ENCODE measurements at places on chromosomes 6 and 20.
A peak's percentile ranks its signal among the peaks of the same experiment; 100 is the strongest.

DNA sequence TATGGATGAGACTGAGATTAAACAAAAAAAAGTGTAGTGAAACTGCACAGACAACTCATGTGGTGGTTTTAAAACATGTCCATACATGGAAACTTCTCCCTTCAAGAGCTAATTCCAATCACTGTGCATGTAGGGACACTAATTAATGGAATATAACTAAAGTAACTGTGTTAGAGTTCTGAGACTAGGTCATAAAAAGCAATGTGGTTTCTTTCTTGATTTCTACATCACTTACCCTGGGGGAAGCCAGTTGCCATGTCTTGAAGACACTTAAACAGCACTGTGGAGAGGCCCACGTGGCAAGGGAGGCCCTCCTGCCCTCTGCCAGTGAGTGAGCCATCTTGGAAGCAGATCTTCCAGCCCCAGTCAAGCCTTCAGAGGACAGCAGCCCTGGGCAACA lies 118.2 kb upstream of the DST start:
- DNase-seq: no peak

DNA sequence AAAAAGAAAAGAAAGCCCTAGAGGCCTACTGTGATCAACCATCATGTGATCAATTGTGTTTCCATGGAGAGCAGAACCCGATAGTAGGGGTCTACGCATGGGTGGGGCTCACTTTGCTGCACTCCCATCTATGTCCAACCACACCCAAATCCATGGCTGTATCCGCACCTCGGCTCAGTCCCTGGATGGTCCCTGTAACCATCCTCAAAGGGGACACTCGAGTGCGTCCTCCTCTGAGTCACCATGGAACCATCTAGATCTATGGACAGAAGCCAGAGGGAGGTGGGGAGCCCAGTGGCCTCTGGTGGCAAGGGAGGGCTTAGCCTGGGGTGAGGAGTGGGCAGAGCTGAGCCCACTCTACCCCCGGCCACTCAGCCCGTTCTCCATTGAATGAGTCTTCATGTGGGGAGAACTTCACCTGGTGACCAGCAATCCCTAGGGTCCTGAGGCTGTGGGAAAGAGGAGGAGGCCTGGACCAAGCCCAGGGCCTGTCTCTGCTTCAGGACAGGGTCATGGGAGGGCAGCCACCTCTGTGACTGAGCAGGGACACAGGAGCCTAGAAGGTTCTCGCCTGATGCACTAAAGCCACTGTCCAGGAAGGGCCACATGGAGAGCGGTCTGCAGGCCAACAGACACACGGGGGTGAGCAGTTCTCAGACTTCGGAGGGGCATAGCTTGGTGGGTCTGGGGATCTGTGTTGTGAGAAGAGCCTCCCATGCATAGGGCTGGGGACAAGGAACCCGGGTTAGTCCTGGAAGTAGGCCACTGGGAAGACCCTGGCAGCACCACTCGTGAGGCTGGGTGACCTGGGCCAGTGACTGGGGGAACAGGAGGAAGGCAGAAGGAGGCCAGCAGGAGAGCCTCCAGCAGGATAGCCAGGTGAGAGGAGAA lies 19.3 kb downstream of the RAET1L start:
- no peak for DNase-seq

DNA sequence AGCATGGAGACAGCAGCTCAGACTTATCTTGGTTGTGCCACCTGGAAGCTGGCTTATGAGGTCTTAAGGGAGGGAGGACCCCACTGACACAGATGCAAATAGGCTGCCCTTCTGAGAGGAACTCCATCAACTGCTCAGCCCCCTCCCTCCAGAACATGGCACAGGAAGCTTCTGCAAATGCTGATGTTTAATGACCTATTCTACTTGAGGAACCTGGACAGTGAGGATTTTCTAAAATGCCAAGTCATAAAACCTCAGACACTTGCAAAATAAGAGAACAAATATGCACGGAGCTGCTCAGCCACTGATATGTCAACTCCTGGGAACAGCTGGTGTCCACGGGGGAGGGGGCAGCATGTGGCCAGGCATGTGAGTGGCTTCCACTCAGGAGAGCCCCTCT lies 3.5 kb downstream of the CST9 start:
- no peak for DNase-seq

- peak; percentile 77 for DNase-seq
Observed at GRCh38 chr20:4151991-4152695, 136.8 kb upstream of the RNF24 start.

- DNase-seq: no peak
Observed at GRCh38 chr6:39902786-39903465, 31.3 kb downstream of the MOCS1 start.

GRCh38 chr6:67885081-67886033 lies 749.7 kb upstream of the ADGRB3 start:
- DNase-seq: no peak

GRCh38 chr6:25953733-25954132 lies 8.9 kb upstream of the TRIM38 start:
- DNase-seq: no peak

DNA sequence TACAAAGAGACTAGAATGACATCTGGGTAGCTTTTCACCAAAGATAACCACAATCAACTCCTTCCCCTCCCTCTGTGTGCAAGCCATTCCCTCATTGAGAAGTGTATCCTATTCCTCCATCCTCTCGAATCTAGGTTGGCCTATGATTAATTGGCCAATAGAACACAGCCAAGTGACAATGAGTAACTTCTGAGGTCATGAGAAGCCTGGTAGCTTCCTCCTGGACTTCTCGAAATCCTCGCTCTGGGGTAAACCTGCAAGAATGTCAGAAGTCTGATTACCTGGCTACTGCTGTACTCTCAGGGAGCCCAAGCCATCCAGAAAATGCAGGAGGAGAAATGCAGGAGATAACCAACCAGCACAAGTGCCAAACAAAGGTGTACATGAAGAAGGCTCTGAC lies 13.1 kb downstream of the ARHGAP18 start:
- no peak for DNase-seq

DNA sequence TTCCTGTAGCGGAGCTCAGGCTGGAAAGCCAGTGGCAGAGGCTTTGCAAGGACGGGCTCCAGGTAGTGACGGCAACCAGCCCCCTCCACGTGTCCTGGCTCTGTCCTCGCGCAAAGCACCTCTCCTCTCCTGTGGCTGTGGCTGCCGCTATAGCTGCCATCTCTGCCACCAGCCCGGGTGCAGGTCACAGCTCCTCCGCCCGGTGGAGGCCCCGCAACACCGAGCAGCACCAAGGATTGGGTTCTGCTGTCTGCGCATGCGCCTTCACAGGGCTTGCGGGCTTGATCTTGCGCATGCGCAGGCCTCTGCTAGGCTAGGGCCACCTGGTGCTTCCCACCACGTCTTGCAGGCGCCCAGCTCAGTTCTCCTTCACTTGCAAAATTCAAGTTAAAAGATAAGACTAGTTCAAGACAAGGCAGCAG lies 625.4 kb downstream of the QKI start:
- no peak for DNase-seq

DNA sequence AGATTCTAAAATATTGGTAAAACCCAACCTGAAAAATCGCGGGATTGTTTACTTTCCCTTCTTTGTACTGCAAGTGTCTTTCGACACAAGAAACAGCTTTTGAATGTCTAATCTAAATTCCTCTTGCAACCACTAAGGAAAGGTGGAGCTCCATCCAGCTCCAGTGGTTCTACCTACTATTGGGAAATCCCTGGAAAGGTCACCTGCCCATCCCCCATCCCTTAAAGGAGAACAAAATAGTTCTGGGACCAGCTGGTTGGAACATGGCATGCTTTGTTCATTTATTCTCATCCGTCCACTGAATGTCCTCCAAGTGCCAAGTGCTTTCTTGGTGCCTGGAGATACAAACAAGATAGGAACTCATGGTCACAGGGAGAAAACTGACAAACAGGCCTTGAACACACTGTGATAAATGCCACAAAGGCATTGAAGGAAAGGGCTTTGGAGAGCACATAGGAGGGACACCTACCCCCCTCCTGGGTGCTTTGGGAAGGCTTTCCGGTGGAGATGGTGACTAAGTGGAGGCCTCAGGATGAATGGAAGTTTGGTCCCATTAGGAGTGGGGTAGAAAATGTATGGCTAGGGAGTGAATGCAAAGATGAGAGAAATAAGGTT lies 2.3 kb upstream of the CITED2 start:
- peak; percentile 58 for DNase-seq

DNA sequence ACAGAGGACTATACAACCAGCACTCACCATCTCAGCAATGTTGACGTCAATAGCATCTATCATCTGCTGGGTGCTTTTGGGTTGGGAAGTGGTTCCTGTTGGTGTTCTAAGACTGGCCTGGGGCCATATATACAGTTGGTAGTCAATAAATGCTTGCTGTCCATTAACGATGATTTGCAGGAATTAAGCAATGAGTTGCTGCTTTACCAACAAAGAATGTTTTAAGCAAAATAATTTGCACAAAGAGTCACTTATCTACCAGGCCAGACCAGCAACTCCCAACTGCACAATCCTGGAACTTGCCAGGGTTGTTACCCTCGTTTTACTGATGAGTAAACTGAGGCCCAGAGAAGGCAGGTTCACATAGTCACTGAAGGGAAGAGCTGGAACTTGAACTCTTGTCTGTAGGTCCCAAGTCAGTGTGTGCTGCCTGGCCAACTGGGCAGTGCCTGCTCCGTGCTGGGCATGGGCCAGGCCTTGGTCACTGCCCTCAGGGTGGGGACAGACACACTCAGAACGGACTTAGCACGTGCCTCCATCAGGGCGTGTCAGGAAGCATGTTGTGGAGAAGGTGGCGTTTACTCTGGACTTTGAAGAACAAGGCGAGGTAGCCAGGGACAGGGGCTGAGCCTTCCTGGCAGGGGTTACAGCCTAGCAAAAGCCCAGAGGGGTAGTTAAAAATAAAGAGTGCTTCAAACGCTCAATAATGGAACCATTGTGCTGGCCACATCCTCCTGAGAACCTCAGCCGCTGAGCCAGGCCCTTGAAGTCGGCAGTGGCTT lies 2.5 kb upstream of the SRC start:
- no peak for DNase-seq

GRCh38 chr6:142262231-142262630 lies 39.6 kb upstream of the ADGRG6 start:
- no peak for DNase-seq

GRCh38 chr6:90049295-90049694 lies 155.0 kb downstream of the GJA10 start:
- no peak for DNase-seq

GRCh38 chr6:39917329-39917728 lies 16.9 kb downstream of the MOCS1 start:
- no peak for DNase-seq

DNA sequence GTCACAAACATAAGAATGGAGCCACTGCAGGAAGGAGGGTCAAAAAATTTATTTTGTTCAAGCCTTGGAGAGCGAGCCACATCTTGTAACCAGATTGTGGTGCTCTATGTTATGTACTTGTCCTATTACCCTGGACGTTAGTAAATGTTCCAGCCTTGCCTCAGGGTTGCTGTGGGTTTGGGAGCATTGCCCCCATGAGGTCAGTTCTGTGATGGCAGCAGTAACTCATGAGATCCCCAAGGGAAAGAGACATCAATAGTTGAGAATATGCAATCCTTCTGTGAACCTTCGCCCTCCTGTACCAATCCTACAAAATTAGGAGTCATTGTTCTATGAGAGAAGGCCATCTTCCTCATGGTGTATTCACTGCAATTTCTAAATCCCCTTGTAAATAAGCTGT lies 16.4 kb upstream of the CFAP206 start:
- no peak for DNase-seq

DNA sequence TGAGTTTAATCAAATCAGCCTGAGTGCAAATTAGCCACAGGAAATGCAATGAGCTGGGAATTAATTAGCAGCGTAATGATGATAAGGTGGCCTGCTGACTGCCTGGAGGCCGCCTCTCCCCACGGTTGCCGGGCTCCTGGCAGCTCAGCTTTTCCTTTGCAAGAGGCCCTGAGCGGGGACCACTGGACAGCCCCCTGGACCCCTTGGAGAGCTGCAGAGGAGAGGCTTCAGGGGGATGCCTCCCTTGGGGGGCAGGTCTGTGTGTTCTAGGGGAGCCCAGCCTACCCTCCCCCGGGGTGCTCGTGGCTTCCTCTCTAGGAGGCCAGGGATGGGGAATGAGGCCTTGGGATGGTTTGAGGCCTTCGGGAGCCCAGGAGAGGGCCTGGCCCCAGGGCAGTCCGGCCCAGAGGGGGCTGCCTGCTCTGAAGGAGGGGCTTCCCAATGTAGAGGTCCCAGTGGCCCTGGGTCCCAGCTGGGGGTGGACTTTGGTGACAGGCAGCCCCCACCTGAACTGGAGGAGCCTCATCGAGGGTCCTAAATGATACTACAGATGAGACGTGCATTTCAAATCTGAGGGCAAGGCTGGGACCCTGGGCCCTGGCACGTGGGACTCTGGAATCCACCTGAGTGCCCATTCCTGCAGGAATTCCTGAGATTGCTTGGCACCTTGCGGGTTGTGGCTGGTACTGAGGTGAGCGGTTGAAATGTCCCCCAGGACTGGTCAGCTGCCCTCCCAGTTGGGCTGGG lies 66.4 kb upstream of the BHLHE23 start:
- no peak for DNase-seq

DNA sequence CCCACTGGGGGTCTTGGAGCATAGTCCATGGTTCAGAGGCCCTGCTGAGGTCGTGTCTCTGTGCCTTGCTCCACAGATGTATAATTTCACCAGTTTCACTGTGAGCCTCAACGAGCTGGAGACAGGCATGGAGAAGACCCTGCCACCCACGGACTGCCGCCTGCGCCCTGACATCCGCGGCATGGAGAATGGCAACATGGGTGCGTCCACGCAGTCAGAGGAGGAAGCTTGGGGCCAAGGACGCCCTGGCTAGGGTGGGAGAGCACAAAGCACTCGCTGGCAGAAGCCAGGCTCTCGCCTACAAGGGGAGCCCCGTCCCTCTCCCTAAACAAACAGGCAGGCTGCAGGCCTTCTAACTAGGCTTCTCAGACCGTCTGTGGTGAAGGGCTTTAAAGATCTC lies 13.7 kb upstream of the ADRM1 start:
- DNase-seq: no peak

GRCh38 chr6:121055572-121056163 lies 278.6 kb downstream of the TBC1D32 start:
- DNase-seq: peak; percentile 37

DNA sequence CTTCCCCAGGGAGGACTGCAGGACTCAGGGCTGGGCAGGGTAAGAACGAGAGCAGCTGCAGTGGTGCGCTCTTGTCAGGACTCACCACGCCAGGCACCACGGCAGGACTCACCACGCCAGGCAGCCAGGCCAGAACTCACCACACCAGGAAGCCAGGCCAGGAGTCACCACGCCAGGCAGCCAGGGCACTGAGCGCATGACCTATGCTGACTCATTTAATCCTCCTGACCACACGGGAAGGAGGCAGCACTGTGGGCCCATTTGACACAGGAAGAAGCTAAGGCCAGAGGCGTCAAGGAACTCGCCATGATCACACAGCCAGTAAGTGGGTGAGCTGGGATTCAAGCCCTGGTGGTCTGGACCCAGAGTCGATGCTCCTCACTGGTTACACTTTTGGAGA lies 189.3 kb downstream of the PREX1 start:
- peak; percentile 91 for DNase-seq

GRCh38 chr6:53281518-53282215 lies 67.1 kb downstream of the ELOVL5 start:
- DNase-seq: no peak
